WERI-Rb-1 (cell line): ENCODE measurements at places on chromosomes 16 and 17.
A peak's percentile ranks its signal among the peaks of the same experiment; 100 is the strongest.

DNA sequence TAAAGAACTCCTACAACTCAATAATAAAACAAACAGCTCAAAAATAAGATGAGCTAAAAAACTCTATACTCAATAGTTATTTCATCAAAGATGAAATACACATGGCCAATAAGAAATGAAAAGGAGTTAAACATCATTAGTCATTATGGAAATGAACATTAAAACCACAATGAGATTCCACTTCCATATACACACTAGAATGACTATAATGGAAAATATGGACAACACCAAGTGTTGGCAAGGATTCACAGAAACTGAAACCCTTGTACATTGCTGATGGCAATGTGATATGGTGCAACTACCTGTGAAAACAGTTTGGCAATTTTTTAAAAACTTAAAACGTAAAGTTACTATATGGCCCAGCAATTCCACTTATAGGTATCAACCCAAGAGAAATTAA, 91.4 kb downstream of the GRIN2A start:
- DNase-seq, result no peak

DNA sequence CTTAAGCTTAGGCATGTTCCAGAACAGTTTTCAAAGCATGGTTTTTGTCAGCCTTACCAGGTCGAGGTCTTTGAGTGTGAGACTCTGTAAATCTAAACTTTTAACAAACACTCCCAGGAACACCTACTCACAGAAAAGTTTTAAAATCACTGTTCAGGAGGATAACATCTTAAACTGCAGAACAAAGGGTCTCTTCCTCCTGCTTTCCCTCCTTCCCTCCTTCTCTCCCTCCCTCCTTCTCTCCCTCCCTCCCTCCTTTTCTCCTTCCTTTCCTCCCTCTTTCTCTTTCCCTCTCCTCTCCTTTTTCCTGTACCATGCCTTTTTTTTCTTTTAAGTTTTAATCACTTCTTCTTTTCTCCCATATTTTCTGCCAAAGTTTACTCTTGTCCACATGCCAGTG, 153.5 kb upstream of the MAF start:
- no peak for DNase-seq

GRCh38 chr17:804541-805435, 22.6 kb downstream of the MRM3 start:
- DNase-seq, result no peak

- DNase-seq, result no peak
These were observed 3.1 kb downstream of the DDX19A start for GRCh38 chr16:70349783-70350182.

- peak; percentile 46 for DNase-seq
These were observed 921.4 kb upstream of the EEF2KMT start for GRCh38 chr16:6018848-6019489.

DNA sequence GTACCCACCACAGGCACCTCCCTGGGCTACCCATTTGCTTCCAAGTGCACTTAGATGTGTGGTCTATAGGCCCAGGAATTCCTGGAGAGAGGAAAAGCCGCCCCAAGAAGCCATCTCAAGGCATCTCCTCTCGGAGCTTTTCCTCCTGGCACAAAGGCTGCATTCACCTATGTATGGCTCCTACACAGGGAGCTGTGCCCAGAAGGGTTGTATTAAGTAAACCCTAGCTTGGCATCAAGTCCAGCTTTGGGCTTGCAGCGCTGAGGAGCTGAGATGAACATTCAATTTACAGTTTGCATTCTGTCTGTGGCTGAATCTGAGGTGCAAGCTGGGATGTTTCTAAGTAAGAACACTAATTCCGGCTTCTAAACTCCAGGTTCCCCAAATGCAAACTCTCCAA, 81.3 kb downstream of the CDYL2 start:
- DNase-seq, result no peak

- peak; percentile 83 for DNase-seq
These were observed 3.6 kb downstream of the CHD9 start for GRCh38 chr16:53058441-53058840.

DNA sequence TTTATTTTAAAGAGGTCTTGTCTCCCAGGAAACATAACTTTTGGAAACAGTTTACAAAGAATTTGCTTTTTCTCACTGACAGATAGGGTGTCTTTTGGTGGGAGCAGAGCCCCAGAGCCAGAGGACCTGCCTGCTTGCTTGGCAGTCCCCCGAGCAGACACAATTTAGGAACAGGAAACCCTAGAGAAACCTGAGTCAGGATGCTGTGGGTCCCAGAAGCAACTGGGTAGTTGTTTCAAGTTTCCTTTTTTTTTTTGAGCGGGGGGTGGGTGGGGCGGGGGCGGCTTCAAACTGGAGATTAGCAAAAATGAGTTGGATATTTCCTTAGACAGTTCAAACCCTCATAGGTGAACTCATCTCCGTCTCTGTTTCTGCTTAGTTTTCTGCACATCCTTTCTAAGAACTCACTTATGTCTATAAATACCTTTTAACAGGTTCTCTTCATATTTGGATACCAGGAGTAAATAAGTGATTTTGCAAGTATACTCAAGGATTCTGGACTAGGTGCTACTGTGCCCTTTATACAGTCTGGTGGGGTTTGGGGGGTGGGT, 135.1 kb downstream of the PRKCA start:
- no peak for DNase-seq

DNA sequence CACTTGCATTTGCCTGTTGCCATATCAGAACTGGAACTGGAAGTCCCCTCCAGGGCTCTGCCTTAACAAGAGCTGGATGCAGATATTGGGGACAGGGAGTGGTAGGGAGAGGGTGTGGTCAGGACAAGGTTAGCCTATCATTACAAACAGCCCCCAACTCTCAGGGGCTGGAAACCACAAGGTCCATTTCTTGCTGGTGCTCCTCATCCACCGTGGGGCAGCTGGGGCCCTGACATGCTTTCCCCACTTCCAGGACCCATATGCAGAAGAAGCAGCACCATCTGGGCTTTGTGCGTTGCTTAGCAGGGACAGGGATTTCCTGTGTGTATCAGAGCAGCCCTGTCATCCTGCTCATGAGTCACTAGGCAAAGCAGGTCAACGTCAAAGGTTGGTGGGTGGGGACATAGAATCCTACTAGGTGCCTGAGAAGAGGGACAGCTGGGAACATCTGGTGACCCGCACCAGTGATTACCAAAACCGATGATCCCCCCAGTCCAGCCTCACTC, 26.9 kb downstream of the RGS9 start:
- DNase-seq, result peak; percentile 59

DNA sequence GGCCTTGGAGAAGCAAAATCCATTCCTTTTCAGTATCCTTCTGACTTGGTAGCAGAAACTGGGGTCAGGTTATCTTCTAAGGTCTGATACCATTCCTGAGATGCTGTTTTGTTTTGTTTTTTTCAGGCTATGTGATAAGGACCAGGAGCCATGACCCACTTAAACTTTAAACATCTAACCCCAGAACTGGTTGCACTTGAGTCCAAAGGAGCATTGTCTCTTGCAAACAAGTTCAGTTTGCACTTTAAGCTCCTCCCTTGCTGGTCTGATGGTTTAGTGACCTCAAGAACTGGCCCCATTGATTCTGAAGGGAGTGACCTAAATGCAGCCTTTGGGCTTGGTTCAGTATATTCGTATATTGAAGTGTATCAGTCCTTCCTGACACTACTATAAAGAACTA, 75.2 kb downstream of the ERCC4 start:
- DNase-seq, result no peak

GRCh38 chr17:43140396-43141332, 15.5 kb upstream of the BRCA1 start:
- DNase-seq, result no peak

GRCh38 chr16:1651094-1651973, 26.7 kb upstream of the JPT2 start:
- no peak for DNase-seq

DNA sequence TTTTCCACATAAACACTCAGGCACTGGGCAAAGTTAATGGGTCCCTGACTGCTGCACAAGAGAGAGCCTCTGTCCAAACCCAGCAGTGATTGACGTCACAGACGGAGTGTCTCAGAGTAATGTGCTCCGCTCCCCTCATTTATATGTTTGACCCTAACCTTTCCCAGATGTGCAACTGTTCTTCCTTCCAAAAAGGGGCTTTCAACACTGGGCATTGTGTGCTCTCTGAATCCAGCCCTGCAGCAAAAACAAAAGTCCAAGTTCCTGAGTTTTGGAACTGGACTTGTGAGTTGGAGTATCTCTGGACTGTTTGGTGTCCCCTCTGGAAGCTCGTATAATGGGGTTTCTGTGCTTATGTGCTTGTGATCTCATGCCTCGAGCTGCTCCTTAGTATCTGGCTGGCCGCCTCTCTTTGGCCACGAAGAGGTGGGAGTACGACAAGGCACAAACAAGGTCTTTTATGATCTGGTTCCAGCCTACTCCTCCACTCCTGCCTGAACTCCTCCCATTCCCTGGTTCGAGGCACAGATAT, 76.4 kb upstream of the SMIM36 start:
- no peak for DNase-seq

GRCh38 chr17:82675476-82676245, 22.8 kb downstream of the RAB40B start:
- DNase-seq, result no peak

DNA sequence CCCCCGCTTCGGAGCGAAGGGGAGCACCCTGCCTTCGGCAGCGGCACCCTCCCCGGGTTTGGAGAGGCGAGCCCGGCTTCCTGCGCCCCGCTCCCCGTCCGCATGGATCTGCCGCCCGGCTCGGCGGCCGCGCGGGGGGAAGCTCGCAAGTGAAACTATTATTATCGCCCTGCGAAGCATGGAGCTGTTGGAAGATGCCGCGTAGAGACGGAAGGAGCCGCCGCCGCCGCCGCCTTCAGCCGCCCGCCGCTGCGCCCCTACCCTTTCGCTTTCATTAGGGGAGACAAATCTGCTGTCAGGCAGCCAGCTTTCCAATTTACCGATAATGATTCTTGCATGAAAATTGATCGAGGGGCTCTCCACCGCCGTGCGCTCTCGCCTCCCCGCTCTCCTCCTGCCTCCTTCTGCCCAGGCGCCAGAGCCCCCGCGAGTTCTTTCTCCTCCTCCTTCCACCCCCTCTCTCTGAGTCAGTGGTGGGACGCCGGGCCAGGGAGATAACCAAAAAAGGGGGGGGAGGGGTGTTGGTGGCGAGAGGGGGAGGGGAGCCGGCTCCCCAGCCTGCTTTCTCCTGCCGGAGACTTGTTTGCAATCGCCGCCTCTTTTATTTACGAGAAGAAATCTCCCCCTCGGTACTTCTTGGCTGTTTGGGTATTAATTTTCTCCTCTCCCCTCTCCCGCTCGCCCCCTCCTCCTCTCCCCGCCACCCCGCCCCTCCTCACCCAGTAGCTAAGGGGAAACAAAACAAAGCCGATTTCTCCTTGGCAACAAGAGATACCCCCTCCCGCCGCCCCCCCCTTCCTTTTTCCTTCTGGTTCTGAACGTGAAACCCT, 58.0 kb upstream of the GSE1 start:
- peak; percentile 72 for DNase-seq

- no peak for DNase-seq
These were observed 183.6 kb upstream of the PMFBP1 start for GRCh38 chr16:72355561-72355960.

DNA sequence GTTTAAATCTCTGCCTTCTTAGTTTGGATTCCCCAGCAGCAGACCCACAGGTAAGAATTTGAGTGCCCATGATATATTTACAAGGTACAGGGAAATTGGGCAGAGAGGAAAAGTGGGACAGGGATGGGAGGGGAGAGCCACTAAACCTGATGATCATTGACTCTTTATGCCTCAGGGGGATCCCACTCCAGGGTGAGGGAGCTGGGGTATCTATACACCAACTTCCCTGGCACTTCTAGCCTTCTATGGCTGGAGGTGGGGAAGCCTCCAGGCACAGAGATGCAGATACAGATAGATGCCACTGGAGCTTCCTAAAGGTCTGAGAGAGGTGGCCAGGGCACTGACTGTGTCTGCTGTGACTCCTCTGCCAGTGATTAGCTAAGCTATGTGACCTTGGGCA, 256.4 kb downstream of the KATNIP start:
- no peak for DNase-seq

- DNase-seq, result no peak
These were observed 70.1 kb upstream of the CREBBP start for GRCh38 chr16:3950343-3951193.

- DNase-seq, result peak; percentile 85
These were observed 46.1 kb upstream of the NLK start for GRCh38 chr17:27996202-27997043.

DNA sequence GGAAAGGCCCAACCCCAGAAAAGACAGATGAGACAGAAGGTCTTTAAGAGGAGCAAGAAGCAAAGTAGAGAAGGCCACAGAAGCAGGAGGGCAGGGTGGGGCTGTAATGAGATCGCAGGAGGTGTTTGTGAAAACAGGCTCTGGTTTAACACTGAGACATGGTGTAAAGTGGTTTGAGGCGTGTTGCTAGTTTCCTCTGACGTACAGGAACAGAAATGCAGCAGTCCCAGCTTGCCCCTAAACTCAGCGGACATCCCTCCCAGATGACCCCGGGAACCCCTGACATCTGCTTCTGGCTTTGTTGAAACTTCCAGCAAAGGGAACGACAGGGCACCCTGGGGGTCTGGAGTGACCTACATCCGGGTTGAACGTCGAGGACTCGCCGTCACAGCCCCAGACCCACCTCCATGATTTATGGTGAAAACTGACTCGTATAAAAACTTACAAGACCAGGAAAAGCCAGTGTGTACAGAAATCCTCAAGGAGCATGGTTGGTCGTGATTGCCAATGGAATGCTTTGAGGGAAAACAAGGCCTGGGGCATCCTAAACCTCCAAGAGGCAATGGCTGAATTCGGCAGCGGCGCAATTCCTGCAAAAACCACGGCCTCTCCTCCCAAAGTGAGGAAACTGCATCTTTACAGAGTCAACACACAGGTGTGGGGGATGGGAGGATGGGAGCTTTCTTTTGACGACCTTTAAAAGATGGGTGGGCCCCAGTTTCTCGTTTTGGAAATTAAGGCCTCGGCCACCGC, 25.8 kb downstream of the LITAF start:
- DNase-seq, result no peak

DNA sequence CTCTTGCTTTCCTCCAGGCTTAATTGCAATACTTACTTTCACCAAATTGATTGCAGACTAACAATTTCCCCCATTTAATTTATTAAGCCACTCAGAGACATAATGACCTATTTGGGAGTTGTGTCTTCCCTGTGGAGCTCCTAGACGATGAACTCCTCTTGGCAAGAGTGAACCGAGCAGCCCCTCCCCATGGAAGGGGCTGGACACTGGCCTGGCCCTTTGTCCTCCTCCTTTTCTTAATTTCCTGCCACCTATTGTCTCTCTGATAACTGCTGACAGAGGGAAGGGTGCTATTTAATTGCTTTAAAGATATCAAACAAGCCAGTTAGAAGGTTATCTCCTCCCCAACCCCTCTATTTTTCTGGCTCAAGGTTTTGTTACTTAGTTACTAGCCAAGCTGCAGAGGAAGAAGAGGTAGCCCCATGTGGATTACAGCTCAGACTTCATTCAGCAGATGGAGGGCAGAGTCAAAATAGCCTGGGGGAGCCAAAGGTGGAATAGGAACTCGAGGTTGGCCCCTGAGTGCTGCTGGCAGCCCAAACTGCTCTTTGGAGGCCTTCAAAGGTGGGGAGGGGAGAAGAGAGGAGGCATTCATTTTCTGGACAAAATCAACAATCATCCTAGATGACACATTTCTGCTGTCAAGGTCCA, 3.7 kb upstream of the SSTR2 start:
- no peak for DNase-seq
